ENCODE measurements at places on chromosomes 11 and 22.

DNA sequence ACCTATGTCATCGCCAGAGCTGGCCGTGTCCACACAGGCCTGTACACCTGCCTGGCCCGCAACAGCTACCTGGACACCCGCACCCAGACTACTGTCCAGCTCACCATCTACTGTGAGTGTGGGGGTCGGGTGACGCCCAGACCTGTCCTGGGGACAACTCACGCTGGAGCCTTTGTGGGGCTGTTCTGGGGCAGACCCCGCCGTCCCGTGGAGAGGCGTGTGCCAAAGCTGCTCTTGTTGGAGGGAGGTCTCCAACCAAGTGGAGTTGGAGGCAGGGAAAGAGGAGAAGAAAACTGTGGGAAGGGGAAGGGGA is 4.3 kb downstream of the VSIG10L2 start:
- DNase-seq, result no peak

GRCh38 chr11:88411265-88411664 is 73.7 kb upstream of the CTSC start:
- no peak for DNase-seq

DNA sequence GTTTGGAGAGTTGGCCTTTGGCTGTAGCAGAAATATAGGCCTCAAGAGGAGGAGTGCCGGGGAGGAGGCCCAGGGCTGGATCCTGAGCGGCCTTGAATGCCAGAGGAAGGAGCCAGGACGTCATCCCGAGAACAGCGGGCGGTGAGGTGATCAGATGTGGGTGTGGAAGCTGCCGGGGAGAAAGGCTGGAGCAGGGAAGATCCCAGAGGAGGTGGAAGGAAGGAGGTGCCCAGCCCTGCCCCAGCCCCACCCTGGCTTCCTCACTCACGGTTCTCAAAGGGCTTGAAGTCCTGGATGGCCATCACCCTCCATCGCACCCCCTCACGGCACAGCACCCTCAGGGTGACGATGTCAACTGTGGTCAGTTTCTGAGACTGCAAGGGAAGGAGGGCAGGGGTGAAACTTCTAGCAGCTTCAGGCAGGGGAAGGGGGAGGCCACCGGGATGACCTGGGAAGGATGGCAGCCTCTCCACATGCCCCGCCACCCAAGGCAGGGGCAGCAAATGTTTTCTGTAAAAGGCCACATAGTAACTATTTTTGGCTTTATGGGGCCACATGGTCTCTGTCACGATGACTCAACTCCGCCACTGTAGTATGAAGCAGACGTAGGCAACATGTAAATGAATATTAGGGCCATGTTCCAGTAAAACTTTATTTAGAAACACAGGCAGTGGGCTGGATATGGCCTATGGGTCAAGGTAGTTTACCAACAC is 10.7 kb downstream of the IL2RB start:
- DNase-seq, result no peak

GRCh38 chr22:45166932-45167331 is 3.2 kb downstream of the NUP50 start:
- DNase-seq, result no peak

GRCh38 chr11:69726019-69726418 is 22.2 kb upstream of the FGF19 start:
- no peak for DNase-seq

- DNase-seq, result no peak
Observed at GRCh38 chr22:36304429-36304828, 51.5 kb downstream of the APOL1 start.

GRCh38 chr11:16615480-16615879 is 123.0 kb upstream of the C11orf58 start:
- DNase-seq, result no peak

- no peak for DNase-seq
Observed at GRCh38 chr11:123216249-123216648, 21.2 kb upstream of the CLMP start.

- no peak for DNase-seq
Observed at GRCh38 chr11:122367809-122368231, 251.8 kb upstream of the BLID start.

- DNase-seq, result no peak
Observed at GRCh38 chr22:32579529-32580220, 105.1 kb downstream of the FBXO7 start.

- no peak for DNase-seq
Observed at GRCh38 chr11:32171445-32171844, 80.6 kb downstream of the RCN1 start.

DNA sequence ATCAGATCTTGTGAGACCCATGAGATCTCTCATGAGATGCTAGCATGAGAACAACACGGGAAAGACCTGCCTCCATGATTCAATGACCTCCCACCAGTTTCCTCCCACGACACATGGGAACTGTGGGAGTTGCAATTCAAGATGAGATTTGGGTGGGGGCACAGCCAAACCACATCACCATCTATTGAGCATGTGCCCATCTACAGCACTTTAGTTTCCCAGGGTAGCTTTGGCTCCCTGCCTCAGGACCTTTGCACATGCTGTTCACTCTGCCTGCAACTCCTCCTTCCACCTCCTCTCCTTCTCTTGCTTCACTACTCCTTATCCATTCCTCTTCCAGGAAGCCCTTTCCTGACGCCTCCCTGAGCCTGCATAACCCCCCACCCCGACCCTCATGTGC is 17.2 kb downstream of the GRIK4 start:
- DNase-seq, result no peak

DNA sequence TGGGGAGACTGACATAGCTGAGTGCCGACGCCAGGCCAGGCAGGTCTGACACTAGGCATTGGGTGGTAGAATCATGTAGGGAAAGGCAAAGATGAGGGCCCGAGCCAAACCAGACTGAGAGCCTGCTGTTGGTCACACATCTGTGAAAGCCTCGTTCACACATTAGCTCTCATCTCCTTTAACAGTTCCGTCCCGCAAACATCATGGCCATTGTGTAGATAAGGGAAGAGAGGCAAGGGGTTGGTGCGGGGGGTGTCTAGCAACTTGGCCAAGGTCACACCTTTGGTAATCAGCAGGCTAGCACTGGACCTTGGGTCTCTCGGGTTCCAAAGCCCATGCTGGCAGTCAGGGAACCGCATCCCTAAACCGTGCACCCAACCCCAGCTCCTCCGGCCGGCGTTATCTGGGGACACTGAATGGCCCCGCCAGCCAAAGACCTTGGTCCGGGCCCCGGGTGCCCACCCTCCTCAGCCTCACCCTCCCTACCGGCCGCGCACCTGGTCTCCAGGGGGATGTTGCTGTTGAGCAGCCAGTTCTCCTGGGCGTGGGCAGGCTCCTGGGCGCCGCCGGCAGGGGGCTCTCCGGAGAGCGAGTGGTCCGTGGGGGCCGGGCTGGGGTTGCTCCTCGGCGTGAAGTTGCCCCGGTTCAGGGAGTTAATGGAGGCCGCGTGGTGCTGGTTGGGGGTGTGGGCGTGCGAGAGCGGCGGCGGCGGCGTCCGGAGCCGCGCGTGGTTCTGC is 328.3 kb upstream of the NARS2 start:
- no peak for DNase-seq

DNA sequence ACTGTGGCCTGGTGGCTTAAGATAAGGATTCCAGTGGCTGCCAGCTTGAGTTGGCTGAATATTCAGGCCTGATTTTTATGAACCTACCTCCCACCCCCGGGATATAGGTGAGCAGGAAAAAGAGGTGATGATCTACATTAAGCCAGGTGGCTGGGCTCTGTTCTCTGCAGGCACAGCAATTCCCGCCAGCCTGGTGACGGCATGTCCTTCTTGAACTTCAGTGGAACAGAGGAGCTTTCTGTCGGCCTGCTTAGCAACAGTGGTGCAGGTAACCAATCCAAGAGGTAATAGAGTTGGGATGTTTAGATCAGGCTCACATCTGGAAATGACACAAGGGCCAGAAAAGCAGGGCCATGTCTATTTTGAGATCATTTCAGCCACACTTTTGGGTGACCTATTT is 68.7 kb downstream of the DEPDC5 start:
- DNase-seq, result no peak

DNA sequence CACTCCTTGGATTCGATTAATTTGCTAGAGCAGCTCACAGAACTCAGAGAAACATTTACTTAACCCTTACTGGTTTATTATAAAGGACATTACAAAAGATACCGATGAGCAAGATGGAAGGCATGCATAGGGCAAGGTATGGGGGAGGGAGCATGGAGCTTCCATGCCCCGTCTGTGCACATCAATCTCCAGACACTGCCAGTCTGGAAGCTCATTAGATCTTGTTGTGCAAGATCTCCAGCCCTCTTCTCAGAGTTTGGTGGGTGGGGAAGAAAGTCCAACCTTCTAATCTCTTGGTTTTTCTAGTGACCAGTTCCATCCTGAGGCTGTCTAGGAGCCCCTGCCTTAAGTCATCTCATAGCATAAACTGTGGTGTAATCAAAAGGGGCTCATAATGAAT is 190.7 kb downstream of the UVRAG start:
- DNase-seq, result no peak

DNA sequence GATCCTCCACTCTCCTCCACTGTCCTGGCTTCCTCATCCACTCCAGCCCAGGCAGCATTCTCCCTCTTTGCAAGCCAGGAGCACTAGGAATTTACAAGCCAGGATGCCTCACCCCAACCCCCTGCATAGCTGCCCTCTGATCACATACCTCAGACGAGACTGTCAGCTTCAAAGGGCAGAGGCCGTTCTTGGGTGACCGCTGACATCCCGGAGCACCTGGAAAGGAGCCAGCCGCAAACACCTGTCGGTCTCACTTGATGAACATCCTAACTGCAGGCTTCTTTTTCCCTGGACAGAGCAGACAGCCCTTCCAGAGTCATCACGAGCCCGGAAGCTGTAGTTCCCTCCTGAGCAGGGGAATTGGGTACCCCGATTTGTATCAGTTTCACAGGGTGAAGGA is 451.3 kb upstream of the B3GAT1 start:
- no peak for DNase-seq

- no peak for DNase-seq
Observed at GRCh38 chr22:26857169-26857568, 199.8 kb downstream of the MIAT start.

DNA sequence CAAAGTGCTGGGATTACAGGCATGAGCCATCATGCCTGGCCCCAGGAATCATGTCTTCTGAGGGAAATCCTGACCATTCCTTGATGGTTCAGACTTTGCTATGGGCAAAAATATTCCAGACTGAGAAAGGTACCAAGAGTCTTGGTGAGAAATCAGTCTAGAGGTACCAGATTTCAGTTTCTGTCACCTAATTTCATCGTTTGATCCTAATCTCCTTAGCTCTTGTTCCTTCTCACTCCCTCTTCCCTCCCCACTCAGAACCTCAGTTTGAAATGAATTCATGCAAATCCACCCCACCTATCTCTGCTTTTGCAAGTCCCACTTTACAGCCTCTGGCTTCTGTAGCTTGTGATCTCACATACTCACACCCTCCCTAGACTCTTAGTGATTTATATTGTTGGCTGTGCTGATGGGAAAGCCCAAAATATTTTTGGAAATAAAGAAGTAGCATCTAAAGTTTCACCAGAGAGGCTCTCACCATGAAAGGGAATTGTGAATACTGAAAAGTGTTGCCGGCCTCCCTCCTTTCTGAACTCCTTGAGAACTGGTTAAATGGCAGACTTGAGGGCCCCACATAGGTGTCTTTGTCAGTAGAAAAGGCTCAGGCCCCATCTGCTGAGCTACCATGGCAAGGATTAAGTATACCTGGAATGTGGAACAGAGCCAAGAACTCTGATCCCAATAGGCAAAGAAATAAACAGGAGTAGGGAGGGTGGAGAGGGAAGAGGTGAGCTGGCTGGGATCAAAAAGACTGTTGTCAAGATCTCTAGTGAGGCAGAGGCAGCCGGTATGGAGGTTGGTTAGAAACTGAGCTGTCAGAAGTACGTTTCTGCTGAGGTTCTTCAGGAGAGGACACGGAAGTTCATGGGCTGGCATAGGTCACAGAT is 190.5 kb upstream of the MTMR2 start:
- peak; percentile 26 for DNase-seq

DNA sequence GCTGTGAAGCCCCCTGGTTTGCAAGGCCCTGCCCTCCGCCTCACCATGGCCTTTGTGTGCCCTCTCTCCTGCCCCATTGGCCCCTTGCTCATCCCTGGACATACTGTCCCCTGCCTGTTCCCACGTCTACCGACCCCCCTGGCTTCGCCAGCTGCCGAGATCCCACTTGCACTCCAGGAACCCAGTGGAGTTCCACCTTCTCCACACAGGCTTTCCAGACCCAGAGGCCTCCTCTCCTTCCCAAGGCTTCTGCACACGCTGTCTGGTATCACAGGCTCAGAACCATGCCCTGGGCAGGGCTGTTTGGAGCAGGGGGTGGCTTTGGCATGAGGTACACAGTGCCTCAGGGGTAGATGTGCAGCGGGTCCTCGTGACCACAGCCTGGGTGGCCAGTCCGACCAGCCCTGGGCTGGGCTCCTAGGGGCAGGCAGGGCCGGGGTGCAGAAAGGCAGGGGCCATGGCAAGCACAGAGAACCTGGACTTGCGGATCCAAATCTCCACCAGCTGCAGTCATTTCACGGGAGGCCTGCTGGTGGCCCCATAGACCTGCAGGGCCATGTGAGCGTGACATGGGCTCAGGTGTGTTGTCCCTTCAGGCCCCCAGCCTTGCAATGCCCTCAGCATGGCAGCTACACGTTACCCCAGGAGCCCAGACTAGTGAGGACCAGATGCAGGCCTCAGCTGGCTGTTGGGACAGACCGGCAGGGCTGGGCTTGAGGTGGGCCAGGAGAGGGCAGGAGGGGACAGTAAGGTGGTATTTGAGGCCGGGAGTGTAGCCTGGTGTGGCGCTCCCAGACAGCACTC is 9.5 kb downstream of the GRK2 start:
- no peak for DNase-seq

- DNase-seq, result no peak
Observed at GRCh38 chr11:71449596-71449995, 1.4 kb upstream of the DHCR7 start.

DNA sequence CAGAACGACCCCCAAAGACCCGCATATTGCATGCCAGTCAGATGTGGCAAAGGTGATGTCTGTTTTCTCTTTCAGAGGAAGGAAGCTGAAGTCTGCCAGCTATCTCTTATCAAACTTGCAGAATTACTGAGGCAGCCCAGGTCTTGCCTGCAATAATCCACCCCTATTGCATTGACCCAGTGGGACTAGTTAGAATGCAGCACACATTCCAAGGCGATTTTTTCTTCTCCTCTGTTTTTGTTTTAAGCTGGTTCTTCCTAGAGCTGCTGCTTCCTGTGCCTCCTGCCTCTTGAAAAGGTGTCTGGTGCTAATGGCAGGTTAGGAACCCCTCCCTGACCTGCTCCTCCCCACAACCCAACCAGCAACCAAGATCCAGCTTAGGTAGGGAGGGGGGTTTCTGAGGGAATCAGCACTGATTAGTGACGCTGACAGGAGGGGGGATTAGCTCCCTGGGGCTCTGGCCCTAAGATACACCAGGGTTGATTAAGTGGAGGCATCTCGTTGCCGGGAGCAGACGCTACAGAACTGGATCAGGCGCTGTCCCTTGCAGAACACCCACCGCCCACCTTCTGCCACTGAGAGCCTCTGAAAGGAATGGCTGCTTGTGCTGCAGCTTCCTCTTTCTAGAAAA is 2.8 kb downstream of the NTM start:
- DNase-seq, result no peak

DNA sequence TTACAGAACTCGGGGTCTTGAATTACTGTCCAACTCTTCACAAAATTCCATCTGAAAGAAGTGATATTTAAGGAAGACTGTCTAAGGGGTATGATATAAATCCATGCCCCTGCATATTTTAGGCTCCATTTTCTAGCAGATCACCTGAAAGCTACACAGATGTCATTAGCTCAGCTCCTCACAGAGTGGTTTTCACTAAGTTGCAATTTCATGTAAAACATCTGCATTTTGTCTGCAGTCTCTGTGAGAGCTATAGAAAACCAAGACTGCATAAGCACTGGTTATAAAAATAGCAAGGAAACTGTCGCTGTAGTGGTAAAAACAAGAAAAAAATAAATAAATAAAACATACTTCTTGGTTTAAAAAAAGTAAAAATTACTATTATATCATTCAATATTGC is 103.4 kb downstream of the RPL27A start:
- no peak for DNase-seq
